ENCODE measurements at places on chromosomes 1 and 21.

GRCh38 chr1:63255153-63255552, 67.2 kb upstream of the FOXD3 start:
- no peak for DNase-seq

- DNase-seq, result no peak
Measured at GRCh38 chr1:115501476-115501875, 140.3 kb upstream of the VANGL1 start.

GRCh38 chr1:232705815-232706575, 76.1 kb upstream of the SIPA1L2 start:
- no peak for DNase-seq

GRCh38 chr1:3060127-3060526, 8.9 kb upstream of the PRDM16 start:
- DNase-seq, result no peak

GRCh38 chr1:151822404-151822803, 9.2 kb downstream of the RORC start:
- DNase-seq, result no peak

DNA sequence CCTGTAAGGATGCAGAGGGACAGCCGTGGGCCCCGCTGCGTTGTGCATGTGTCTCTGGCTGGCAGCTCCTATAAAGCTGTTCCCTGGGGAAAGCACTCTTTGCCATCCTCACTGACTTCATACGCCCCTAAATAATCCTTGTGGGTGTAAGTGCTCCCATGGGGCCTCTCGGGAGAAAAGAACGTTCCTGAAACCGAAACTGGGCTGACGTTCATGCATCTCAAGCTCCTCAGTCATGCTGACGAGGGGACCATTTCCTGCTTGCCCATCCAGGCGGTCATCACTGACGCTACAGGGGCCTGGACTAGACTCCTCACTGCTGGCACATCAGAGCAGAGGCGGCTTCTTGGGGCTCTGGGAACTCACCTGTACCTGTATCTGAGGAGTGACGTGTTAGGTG, 73.1 kb upstream of the USP24 start:
- no peak for DNase-seq

- DNase-seq, result no peak
Measured at GRCh38 chr1:85116856-85117255, 68.6 kb upstream of the MCOLN3 start.

- DNase-seq, result no peak
Measured at GRCh38 chr21:36349315-36349714, 29.3 kb downstream of the MORC3 start.

DNA sequence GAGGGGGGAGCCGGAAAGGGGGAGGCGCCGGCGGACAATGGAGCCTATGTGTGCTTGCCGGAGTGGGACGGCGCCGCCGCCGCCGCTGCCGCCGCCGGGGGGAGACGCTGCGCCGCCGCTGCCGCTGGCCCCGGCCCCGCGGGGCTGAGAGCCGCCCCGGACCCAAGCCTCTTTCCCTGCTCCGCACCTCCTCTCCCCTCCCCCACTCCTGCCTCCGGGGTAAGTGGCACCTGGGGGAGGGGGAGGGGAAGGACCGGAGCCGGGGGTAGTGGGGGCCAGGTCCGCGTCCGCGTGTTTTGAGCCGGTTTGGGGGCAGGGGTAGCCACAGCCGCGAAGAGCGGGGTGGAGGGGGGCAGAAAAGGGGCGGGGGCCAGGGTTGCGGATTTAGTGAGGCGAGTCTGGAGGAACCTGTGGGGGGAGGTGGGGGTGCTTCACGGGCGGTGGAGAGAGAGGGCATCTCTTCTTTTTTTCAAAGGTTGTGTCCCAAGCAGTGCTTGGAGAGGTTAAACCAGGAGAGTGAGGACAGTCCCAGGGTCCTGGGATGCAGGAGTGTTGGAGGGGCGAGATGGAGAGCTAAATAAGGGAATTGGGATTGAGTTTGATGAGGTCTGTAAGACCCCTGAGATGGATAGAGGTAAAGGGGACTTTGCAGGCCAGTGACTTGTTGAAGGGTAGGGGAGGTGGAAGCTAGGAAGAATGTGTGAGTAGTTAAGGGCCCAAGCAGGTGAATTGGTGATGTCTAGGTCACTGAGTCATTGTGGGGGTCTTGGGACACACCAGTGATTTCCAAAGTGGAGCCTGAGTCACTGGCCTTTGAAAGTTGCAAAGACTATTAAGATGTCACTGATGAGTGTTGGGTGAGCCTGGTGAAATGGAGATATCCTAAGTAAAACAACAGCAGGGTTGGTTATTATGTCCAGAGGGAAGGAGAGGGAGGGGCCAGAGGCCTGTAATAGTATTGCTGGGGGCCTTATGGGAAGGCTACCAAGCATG, 59.1 kb downstream of the BCL9 start:
- DNase-seq, result no peak

GRCh38 chr1:52296345-52296744, 69.7 kb downstream of the CC2D1B start:
- no peak for DNase-seq

- DNase-seq, result no peak
Measured at GRCh38 chr1:223674119-223674890, 8.8 kb upstream of the CAPN8 start.

DNA sequence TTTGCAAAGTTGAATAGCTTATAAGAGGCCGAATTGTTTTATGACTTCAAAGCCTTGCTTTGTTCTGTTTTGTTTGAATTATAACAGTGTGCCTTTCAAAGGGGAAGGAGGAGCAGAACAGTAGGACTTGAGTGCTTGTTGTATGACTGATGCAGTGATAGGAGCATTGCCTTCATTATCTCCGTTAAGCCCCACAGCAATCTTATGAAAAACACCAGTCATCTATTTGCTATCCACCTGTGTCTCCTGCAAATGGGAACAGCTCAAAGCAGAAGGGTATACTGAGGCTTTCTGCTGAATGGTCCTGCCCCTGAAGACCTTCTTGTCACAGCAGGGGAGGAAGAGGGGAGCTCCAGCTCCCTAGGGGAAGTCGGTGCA, 127.5 kb downstream of the RNF220 start:
- no peak for DNase-seq

GRCh38 chr1:201253411-201253810, 29.9 kb upstream of the PKP1 start:
- no peak for DNase-seq

DNA sequence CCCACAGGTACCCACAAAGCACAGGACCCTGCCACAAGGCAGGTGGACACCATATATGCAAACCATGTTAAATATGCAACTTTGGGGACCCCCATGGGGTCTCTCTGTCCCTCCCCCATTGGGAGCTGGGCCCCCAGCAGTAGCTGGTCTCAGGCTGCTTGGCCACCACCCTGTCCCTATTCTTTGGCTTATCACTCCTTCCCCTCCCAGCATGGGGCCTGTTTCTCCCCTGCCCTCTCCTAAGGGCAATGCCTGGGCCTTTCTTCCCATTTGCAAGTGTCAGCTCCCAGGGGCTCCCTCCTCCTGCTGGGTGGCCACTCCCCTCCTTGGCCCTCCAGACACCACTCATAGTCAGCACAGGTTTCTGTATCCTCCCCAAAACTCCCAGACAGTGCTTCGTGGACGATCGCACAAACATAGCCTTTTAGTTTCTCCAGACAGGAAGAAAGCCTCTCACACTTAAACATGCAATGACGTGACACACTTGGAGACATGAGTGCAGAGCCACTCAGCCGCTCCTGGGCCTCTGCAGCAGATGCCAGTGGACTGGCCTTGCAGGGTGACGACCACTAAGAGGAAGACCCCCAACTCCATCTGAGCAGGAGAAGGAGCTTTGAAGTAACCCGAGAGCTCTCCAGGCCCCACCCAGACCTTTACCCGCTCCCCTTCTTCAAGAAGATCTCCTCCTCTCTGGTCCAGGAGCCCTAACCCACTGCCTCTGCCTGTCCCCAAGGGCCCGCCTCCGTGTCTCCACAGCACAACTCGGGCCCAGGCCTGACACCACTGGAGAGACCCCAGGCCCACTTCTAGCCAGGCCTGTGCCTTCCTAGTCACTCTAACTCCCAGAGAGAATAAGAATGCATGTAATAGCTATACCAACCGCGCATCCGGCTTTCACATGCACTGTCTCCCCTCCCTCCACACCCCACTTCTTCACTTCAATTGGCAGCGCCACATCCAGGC, 22.9 kb downstream of the CITED4 start:
- DNase-seq, result no peak
